ENCODE measurements at places on chromosomes 4 and X.

DNA sequence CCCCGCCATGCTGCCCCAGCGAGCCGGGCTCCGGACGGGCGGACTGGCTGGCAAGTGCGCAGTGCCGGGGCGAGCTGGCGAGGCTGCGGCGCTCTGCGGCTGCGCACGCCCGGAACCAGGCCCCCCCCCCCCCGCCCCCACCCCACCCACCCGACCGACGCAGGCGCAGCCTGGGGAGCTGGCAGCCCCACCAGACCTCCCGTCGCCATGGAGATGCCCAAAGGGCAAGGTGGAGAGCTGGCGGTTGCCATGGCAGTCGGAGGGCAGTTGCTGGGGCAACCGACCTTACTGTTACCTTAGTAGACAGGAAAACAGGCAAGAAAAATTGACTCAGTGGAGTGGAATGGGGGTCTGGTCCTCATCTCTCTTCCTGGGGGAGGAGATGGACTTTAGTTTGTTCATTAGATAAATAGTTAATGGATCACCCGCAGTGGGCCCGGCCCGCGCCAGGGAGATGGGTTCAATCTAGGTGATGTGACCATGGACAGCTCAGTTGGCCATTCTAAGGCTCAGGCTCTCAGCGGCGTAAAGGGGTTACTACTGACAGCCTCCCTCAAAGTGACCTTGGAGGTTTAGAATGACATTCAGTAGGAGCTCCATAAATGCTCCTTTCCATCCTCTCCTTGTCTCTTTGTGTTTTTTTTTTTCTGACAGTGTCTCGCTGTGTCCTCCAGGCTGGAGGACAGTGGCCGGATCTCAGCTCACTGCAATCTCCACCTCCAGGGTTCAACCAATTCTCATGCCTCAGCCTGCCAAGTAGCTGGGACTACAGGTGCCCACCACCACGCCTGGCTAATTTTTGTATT, at the start of gene PCSK1N:
TSS of gene PCSK1N (minus strand) at position 87 of the 806 bp plus-strand sequence. CDS start at position 9, 78 bp downstream.
- DNase-seq: peak; percentile 93
- peaks cover 7% of the 10 kb centered on the region for H3K4me1 ChIP-seq
- H3K36me3 ChIP-seq: peaks cover 10% of the 10 kb centered on the region
- no peak within 1 kb of the TSS for H3K27ac ChIP-seq
- peak within 1 kb of the TSS; percentile 34 for H3K4me3 ChIP-seq
- H3K27me3 ChIP-seq: peaks cover 5% of the 10 kb centered on the region

DNA sequence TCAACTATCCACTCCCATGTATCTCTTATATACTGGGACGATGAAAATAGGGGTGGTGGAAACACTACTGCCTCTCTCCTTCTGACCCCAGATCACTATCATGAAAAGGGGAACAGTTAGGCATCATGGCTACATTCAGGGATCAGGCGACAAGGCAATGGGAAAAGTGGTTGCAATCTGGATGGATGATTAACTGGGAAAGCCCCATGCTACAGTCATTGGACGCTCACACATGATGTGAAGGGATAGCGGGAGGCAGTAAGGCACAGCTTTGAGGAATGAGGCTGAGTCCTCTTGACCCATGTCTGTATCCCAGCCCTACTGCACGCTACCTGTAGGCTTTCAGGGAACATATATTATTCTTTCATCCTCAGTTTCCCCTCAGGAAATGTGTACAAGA, 10.2 kb downstream of the GASK1B start:
- no peak overlapping the region for H3K4me3 ChIP-seq
- no peaks in the 10 kb centered on the region for H3K27me3 ChIP-seq
- no peaks in the 10 kb centered on the region for H3K4me1 ChIP-seq
- DNase-seq: no peak
- H3K36me3 ChIP-seq: no peaks in the 10 kb centered on the region

DNA sequence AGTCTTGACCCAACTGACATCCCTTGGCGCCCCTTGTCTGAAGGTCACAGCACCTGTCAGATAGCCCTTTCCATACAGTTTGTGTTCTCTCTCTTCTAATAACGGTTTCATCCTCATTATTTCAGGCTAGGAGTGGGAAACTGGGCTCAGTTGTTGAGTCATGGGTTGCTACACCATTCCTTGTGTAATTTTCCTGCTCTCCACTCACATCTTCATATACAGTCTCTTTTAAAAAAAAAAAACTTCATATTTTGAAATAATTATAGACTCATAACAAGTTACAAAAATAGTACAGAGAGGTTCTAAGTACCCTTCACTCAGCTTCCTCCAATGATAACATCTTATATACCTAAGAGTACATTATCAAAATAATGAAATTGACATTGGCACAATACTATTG, 60.2 kb upstream of the GRPR start:
- no peaks in the 10 kb centered on the region for H3K36me3 ChIP-seq
- peaks cover 9% of the 10 kb centered on the region for H3K27me3 ChIP-seq
- no peaks in the 10 kb centered on the region for H3K4me1 ChIP-seq
- H3K27ac ChIP-seq: no peak overlapping the region
- no peak for DNase-seq

- no peaks in the 10 kb centered on the region for H3K27me3 ChIP-seq
- no peak overlapping the region for H3K4me3 ChIP-seq
- H3K27ac ChIP-seq: no peak overlapping the region
- no peaks in the 10 kb centered on the region for H3K4me1 ChIP-seq
These were observed 153.5 kb downstream of the HHIP start for GRCh38 chr4:144799486-144799885.

DNA sequence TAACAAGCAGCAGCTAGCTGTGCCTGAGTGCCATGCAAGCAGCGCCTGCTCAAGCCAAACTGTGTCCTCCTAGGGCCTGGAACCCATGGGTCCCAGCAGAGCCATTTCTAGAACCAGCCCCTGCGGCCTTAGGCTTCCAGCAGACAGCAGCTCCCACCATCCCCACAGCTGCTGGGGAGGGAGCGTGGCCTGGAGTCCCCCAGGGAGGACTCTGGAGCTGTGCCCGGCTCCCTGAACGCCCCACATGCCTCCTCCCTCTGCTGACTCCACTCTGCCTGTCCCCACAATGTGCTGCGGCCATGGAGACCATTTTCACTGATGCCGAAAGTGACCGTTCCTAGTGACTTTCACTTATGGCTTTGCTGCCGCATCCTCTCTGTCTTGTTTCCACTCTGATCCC, 45.9 kb downstream of the GAK start:
- H3K4me3 ChIP-seq: no peak overlapping the region
- no peak for DNase-seq
- no peaks in the 10 kb centered on the region for H3K4me1 ChIP-seq
- no peak overlapping the region for H3K27ac ChIP-seq
- H3K27me3 ChIP-seq: no peaks in the 10 kb centered on the region

DNA sequence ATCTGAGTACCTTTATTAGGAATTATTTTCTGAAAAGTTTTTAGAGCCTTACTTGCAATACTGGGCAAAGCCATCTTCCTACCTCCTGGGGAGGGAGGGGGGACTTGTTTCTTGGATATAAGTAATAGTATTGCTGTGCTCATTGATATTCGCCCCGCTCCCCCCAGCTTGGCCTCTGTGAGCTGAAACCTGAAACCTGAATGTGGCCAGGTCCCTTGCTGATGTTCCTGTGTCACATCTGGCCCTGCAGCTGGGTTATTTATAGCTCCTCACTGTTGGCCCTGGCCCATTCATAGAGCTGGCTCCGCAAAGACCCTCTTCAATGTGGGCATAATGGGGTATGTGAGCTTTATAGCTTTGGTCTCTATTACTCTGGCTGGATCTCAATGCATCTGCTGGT, 59.5 kb downstream of the FRMPD3 start:
- no peaks in the 10 kb centered on the region for H3K36me3 ChIP-seq
- no peak overlapping the region for H3K27ac ChIP-seq

DNA sequence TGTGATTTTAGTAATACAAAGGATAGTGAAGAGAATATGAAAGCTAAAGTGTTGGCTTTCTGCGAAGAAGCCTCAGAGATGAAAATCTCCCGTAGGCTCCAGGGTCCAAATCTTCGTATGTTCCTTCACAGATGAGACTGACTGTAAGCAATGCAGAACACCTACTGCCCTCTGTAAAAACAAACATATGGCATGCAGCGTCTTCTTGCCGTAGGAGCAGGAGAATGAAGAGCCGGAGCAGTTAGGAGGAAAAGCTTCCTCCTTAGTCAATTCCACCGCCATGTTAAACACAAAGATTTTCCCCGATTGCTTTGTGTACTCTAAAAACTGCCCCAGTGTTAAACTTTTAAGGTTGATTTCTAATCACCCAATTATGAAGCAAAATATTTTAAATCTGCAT, 22.5 kb downstream of the RWDD4 start:
- no peak for DNase-seq
- H3K4me1 ChIP-seq: no peaks in the 10 kb centered on the region
- no peaks in the 10 kb centered on the region for H3K27me3 ChIP-seq
- H3K27ac ChIP-seq: peak overlapping the region; percentile 50
- no peaks in the 10 kb centered on the region for H3K36me3 ChIP-seq

Measured in spinal cord (tissue), 10 donors.